Caudate nucleus (tissue), 63 donors: ENCODE measurements at places on chromosomes 12 and 14.
A peak's percentile ranks its signal among the peaks of the same experiment; 100 is the strongest.

- no peak for DNase-seq
Observed at GRCh38 chr14:34749408-34749807, 35.0 kb upstream of the CFL2 start.

GRCh38 chr12:120925740-120926563 is 21.8 kb upstream of the SPPL3 start:
- DNase-seq = no peak

DNA sequence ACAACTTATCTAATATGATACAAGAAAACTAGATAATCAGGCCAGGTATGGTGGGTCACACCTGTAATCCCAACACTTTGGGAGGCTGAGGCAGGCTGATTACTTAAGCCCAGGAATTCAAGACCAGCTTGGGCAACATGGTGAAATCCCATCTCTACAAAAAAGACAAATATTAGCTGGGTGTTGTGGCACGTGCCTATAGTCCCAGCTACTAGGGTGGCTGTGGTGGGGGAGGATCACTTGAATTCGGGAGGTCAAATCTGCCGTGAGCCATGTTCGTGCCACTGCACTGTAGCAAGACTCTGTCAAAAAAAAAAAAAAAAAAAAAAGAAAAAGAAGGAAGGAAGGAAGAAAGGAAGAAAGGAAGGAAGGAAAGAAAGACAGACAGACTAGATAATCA is 27.0 kb downstream of the ZCRB1 start:
- DNase-seq = no peak

- peak; percentile 44 for DNase-seq
Observed at GRCh38 chr14:65361920-65362319, 50.6 kb upstream of the FUT8 start.

GRCh38 chr12:131133994-131134393 is 180.3 kb downstream of the ADGRD1 start:
- no peak for DNase-seq

DNA sequence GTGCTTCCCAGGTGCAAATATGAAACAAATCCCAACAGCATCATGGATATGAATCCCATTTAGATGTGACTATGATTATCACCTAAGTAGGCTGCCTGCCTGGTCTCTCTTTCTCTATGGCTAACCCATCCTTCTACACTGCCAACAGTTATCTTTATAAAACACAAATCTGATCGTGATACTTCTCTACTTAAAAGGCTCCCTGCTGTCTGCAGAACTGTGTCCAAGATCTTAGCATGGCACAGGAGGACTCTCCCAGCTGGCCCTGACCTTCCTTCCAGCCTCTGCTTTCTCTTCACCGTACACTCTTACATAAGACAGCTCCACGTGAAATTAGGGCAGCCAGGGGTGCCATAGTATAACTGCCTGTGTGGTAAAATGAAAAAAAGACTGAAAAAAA is 3.5 kb upstream of the SRGAP1 start:
- no peak for DNase-seq

GRCh38 chr12:127570793-127571360 is 696.1 kb upstream of the TMEM132C start:
- no peak for DNase-seq

GRCh38 chr12:94922561-94922960 is 80.9 kb downstream of the NDUFA12 start:
- DNase-seq = no peak

DNA sequence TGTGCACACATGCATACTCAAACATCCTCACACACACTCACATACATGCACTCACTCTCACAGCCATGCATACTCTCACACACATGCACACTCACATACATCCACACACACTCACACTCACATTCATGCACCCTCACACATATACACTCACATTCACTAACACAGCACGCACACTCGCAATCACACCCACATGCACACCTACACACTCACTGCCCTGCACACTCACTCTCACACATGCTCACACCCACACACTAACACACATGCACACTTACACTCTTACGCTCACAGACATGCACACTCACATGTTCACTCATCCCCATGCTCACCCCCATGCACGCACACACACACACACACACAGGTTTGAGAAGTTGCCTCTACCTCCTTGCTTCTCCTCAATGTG is 63.2 kb upstream of the SFSWAP start:
- no peak for DNase-seq
